Placental pericyte (primary cell): ENCODE measurements at places on chromosomes 6 and 20. TPM values are rescaled to one million over a fixed set of nuclear protein-coding genes. Genes with fewer than 3 reads are reported as not detected.

Gene IL17F
- not detected in 2 replicates for total RNA-seq

Gene RRAGD
- 0.22 and 1.4 TPM in 2 replicates for total RNA-seq

Gene FRK
- total RNA-seq, result 0.29 and 0.44 TPM in 2 replicates

Gene HLA-DOA
- total RNA-seq, result not detected in 2 replicates

Gene BANF2
- not detected in 2 replicates for total RNA-seq

Gene OPN5
- total RNA-seq, result not detected in 2 replicates

Gene CTSZ
- 134 and 156 TPM in 2 replicates for total RNA-seq

Gene CALHM5
- 2.2 and 7.7 TPM in 2 replicates for total RNA-seq

Gene BEND6
- 2.8 and 6.9 TPM in 2 replicates for total RNA-seq

Gene AKAP12
- 46.8 and 74.4 TPM in 2 replicates for total RNA-seq

Gene MYCT1
- under 0.01 and 3.6 TPM in 2 replicates for total RNA-seq

Gene TOX2
- 9.0 and 10.5 TPM in 2 replicates for total RNA-seq

Gene ADGRF5
- 0.22 and 0.86 TPM in 2 replicates for total RNA-seq

Gene NKX2-4
- not detected in 2 replicates for total RNA-seq

Gene KHDC1L
- 0.44 TPM in 1 of 2 replicates, not detected in the other for total RNA-seq

Gene CDKAL1
- total RNA-seq, result 14.4 and 30.5 TPM in 2 replicates

Gene CTAGE9
- total RNA-seq, result not detected in 2 replicates

Gene TLDC2
- not detected in 2 replicates for total RNA-seq

Gene LSM2
- 19.9 and 54.0 TPM in 2 replicates for total RNA-seq

Gene PRRT1
- 0.29 and 0.44 TPM in 2 replicates for total RNA-seq

Gene PRL
- not detected in 2 replicates for total RNA-seq

Gene PHACTR1
- total RNA-seq, result 3.9 and 5.7 TPM in 2 replicates

Gene ATP9A
- total RNA-seq, result 25.4 and 27.8 TPM in 2 replicates
